ENCODE measurements at places on chromosomes 2 and 18.
A peak's percentile ranks its signal among the peaks of the same experiment; 100 is the strongest.

GRCh38 chr2:18749912-18750526 lies 160.7 kb upstream of the NT5C1B start:
- DNase-seq, result peak; percentile 57

DNA sequence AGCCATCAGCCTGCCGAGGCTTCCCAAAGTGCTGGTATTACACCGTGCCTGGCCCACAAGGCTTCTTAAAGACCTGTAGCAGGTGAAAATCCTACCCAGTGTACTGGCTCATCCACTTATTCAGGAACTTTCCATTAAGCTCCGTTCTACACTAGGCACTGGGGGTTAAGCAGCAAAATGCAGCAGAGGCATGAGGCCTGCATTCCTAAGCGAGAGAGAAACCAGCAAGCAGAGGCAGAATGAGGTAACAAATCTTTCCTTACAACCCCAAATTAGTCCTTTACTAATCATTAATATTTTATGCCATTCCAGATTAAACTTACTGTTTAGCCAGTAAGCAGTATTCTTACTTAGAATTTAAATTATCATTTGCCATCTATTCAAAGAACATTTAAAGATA lies 32.8 kb downstream of the UXS1 start:
- DNase-seq, result no peak

GRCh38 chr18:48615566-48616401 lies 77.0 kb downstream of the CTIF start:
- DNase-seq, result no peak

- no peak for DNase-seq
Observed at GRCh38 chr2:205822579-205822978, 140.3 kb downstream of the NRP2 start.

- DNase-seq, result no peak
Observed at GRCh38 chr2:216789081-216789480, 70.8 kb downstream of the TNP1 start.

DNA sequence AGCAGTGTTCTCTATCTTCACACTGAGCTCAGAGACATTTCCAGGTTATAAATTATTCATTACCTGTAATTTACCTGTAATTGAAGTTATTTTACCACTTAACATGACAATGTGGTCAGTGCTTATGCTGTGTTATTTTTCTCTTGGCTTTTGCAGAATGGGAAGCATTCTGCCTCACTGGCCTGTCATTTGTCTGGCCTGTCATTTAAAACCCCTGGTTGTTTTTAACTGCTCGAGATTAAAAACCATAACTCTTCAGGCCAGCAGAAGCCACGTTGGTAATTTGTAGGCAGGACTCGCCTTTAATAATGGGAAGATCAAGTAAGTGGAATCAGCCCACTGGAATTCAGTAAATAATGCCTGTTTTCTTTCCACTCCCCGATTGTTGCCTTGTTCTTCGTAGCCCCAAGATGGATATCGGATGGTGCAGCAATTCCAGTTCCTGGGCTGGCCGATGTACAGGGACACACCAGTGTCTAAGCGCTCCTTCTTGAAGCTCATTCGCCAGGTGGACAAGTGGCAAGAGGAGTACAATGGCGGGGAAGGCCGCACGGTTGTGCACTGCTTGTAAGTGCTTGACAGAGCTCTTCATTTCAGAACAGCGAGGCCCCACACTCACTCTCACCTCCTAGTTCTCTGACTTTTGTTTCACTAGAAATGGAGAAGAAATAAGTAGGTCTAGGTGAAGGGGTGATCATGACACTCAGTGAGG lies 222.4 kb upstream of the RAB12 start:
- DNase-seq, result no peak

DNA sequence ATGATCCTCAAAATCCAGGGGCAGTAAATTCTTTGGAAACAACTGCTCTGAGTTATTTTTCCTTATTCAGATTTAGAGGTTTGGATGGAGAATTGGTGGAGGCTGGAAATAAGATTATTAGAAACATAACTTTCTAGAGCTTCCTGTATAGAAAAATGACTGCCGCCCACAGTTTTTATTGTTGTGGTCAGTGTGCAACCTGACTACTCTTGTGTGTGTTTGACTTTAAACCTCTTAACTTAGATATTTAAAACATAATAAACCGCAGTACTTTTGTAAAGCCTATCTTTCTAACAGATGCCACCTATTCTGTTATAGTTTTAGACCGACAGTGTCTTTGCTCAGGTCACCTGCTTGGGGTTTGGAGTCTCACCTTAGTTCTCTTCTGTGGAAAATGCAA lies 115.4 kb upstream of the BCL2L11 start:
- DNase-seq, result no peak

DNA sequence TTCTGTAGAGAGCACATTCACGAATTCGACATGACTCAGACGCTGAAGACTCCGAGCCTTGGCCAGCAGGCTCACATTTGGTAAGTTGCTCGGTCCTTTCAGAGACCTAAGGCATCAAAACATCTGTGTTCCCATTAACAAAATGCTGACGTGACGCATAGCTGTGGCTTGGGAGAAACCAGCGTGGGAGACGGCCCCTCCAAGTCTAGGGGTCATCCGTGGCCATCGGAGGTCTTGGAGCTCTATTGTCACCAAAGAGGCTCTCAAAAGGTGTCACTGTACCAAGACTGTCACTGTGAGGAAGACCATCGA lies 14.9 kb downstream of the FBLN7 start:
- no peak for DNase-seq

DNA sequence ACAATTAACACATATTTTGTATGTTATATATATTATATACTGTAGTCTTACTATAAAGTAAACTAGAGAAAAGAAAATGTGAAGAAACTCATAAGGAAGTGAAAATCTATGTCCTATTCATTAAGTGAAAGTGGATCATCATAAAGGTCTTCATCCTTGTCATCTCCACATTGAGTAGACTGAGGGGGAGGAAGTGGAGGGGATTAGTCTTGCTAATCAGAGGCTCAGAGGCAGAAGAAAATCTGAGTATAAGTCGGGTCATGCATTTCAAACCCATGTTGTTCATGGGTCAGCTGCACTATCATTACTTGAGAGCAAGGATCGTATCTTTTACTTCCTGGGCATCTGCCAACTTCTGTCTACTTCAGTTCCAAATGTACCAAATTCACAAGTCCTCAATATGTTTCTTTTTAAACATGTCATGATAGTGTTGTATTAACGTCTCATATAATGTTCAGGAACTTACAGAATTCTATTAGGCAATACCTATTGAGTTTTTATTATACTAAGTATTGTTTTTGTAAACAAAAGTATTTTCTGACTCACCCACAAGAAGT lies 208.9 kb upstream of the BOD1L2 start:
- DNase-seq, result no peak

- DNase-seq, result no peak
Observed at GRCh38 chr2:162063281-162063680, 10.7 kb downstream of the DPP4 start.

GRCh38 chr2:111226876-111227700 lies 106.4 kb downstream of the BCL2L11 start:
- DNase-seq, result peak; percentile 84

DNA sequence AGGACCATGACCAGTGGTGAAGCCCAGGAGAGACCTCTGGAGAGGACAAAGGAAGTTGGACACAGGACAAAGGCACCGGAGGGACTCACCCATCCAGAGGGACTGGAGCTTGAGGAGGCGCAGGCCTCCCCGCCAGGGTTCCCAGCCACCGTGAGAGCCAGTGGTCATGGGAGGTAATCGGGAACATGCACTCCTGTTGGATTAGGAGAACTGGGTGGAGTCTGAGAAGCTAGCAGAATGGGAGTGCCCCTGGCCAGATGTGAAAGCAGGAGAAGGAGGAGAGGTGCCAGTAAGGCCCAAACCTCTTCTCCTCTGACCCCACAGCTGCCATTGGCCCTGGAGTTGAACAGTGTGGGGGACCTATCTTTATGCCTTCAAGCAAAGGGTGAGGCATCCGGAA lies 20.3 kb downstream of the POU3F3 start:
- DNase-seq, result no peak

DNA sequence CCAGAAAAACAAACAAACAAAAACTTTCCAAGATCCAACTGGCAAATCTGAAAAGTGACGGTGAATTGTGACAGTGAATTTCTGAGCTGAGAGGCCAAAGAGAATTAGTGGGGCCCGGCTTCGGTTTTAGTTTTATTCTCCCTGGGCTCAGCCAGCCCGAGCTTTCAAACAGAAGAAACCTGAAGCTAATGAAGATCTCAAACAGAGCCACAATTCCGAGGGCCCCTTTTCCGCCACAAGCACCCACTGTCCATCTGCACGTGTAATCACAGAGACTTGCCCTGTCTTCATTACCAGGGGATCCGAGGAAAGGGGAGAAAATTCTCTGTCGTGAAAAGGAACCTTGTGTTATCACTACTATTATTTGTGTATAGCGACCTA lies 4.2 kb upstream of the ONECUT2 start:
- no peak for DNase-seq

DNA sequence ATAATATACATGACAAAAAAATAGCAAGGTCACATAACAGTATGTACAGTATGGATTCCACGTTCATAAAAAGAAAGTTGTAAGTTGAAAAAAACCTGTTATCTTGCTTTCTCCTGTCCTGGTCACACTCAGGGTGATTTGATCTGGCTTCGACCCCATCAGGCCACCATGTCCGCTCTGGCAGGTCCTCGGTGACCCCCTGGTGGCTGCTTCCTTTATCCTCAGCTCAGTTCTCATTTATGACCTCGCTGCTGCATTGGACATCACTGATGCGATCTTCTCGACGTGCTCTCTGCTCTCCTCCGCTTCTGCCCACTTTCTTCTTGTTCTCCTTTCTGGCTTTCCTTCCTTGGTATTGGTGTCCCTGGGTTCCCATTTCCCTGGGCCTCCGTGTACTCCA lies 29.7 kb downstream of the DGKD start:
- peak; percentile 27 for DNase-seq

DNA sequence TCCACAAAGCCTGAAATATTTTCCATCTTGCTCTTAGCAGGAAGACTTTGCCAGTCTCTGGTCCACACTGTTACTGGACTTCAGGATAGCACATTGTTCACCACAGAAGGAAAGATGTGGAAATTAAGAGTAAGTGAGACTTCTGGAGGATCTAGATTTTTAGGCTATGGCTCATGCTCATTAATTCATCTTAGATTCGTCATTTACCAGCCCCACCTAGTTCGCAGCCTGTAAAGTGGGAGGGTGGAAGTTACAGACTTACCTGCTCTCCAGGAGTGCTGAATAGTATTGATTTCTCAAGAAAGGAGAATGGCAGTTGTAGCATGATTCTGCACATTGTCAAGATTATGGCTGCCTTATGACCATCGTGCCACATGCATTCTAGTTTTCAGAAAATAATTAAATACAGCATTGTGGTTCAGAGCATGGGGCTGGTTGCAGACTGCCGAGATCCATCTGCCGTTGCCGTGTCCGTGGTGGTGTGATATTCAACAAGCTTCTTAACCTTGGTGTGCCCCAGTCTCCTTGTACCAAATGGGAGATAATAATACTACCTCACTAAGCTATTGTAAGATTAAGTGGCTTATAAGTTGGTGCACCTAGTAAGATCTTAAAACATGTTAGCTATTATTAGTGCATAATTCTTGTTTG lies 56.8 kb downstream of the RNF144A start:
- no peak for DNase-seq

DNA sequence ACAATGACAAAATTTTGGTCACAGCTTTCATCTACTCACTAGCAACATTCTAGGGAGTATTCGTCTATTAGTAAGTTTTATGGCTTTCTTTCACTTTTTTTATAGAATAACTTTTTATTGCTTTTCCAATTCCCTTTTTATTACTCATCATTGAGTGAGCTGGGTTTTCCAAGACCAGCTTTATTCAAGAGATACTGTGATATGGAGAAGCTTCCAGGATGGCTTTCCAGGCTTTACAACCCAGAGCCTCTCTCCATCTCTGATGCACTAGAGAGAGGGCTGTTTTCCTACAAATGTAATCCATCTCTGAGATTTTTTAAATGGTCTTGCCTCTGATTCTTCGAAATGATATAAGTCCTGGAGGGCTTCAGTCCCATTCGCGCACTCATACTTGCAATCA lies 118.3 kb downstream of the LDLRAD4 start:
- DNase-seq, result no peak

Measured in inflammatory macrophage treated with lipopolysaccharide for 1 hour (primary cell).